Uterus (tissue), 4 donors: ENCODE measurements at places on chromosomes 2 and 18.

- no peak for DNase-seq
Observed at GRCh38 chr2:56127463-56128152, 56.2 kb upstream of the CCDC85A start.

- no peak for DNase-seq
Observed at GRCh38 chr2:44430342-44430741, 68.6 kb downstream of the CAMKMT start.

DNA sequence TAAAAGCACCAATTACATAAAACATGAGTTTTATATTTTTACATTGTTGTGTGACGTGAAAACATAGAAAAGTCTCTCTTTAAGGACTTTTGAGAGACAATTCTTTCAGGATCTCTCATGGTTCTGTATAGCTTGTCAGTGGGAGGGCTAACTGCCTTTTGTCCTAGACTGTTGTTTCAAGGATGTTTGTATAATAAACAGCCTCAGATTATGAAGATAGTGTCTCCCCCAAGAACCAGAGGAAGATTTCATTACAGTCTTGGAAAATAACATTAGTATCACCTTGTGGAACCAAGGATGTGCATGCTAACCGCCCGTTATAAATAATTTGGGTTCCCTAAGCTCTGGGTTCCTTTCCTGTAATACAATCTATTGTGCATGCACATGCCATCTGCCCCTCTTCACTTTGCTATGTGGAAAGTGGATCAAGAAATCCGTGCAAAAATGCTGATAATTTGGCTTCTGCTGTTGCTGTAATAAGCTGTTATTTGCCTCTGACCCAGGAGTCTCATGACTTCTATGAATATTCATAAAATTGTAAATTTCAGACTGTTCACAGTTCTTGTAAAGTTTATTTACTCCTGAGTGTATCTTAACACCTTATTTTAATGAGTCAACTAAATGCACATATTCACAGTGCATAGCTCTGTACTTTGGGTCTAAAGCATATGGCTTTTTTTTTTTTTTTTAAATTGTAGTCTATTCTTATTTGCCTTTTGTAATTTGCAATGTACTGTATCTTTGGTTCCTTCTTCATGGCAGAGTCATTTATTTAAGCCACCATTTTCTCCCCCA, 265.5 kb downstream of the PTH2R start:
- DNase-seq, result no peak

GRCh38 chr2:13193075-13193474, 476.3 kb downstream of the TRIB2 start:
- DNase-seq, result no peak

- no peak for DNase-seq
Observed at GRCh38 chr2:122055521-122055931, 300.1 kb downstream of the TSN start.

DNA sequence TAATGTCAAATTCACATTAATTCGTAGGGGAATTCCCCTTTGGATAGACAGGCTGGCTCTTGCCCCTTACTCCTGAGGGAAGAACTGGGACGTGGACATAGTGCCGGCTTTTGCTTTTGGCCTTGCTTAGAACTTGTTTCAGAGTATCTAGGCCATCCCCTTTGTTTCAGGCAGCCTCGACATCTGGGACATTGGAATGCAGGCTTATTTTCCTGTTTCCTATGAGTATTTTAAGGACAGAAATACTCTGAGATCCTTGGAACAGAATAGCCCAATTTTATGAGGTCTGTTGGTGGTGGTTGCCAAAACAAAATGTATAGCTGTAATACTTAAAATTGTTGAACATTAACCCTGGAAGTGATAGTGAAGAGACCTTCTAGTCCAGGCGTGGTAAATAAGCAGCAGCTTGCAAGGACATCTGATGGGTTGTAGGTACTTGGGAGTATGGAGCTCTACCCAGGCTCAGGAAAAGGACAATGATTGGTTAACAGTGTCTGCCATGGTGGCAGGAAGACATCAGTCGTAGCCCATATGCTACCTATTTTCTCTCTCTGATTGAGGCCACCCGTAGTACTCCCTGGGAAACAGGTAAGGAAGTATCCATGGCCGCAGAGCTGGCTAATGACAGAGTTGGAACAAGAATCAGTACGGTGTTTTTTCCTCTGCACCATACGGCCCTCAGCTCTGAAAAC, 112.4 kb downstream of the CDK15 start:
- no peak for DNase-seq

- no peak for DNase-seq
Observed at GRCh38 chr18:5196253-5197031, 615 bp downstream of the AKAIN1 start.

DNA sequence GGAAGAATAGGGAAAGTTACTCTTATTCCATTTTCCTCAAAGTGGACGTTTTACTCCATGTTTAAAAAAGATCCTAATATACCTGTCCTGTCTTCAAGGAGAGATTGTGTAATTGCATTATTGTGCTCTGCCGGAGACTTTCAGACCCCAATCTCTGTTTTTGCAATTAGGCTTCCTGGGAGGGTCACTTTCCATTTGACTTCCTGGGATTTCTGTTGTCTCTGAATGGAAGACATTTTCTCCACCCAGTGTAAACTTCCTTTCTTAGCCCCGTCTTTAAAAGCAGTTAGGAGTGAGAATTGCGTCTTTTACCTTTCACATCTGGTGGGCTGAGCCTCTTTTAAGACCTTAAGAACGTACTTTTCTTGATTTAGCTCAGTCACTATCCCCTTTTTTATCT, 63.0 kb downstream of the ZNF532 start:
- no peak for DNase-seq

GRCh38 chr2:69087211-69087911, 74.4 kb downstream of the ANTXR1 start:
- no peak for DNase-seq

DNA sequence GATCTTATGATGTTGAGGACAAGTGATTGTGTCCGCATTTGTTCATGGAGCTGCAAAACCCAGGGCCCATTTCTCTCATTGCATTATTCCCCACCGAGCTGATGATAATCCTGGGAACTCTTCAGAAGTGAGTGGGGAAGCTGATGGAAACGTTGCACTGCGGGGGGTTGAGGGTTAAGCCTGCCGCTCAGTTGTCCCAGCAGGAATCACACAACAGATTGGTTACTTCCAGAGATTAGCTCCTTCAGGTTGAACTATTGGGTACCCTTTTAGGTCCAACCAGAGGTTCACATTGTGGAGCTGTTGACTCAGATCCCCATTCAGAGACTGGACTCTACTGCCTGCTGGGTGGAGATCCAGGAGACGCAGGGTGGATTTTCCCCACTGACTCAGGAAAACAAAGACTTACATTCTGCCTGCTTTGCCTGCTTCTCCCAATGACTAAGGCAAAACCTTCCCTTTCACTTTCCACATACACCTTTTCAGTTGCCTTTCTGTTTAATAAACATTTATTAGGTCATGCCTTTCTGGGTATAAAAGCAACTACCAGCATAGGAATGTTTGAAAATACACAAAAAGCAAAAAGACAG, 286.4 kb downstream of the TXNL1 start:
- DNase-seq, result no peak

- DNase-seq, result no peak
Observed at GRCh38 chr18:60962625-60963024, 370.6 kb upstream of the CDH20 start.

GRCh38 chr2:9333591-9334171, 89.6 kb downstream of the ITGB1BP1 start:
- DNase-seq, result peak; percentile 66

GRCh38 chr2:85541753-85542457, 2.9 kb downstream of the MAT2A start:
- DNase-seq, result no peak

DNA sequence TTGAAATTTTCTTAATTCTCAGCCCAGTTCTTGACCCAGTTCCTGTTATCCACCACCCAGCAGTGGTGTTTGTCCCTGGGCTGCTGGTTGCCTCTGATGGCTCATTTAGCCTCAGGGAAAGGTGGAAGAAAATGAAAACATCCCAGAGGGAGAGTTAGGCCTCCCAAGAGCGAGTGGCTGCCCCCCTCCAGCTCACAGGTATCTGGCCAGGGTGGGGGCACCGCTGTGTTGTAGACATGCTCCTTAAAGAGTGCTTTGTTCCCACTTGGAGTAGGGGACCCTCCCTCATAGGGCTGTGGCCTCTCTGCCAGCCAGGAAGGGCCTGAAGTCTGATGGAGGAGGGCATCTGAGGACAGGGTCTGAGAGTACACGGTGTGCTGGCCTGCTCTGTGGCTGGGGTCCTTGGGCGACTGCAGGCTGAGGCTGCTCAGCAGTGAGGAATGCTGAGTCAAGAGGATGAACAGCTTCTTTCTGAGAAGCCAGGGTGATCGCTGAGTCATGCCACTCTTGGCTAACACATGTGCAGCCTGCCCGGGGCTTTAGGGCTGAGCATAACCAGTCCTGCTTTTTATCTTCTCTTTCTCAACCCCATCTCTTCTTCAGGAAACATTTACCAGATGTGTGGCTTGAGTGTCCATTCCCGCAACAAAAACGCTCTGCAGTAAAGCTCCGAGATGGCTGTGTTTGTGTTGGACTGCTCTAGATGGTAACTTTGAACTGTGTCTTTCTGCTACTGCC, 72.3 kb downstream of the IL1R2 start:
- peak; percentile 95 for DNase-seq

DNA sequence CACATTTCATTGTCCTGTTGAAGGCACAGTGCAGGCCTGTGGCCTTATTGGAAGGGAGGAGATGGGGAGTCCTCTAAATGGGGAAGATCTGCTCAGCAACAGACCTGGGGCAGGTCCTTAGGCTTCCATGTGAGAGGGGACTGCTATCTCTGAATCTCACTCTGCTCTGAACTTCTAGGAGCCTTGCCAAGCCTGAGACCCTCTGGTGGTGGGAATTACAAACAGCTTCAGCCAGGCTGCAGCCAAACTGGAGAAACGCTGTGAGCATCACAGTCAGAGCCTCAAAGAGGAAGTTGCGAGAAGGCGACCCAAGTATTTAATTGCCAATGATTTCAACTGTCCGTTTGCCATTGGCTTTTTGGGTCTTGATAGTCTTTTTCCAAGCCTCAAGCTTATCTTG, 66.8 kb upstream of the MC2R start:
- no peak for DNase-seq

DNA sequence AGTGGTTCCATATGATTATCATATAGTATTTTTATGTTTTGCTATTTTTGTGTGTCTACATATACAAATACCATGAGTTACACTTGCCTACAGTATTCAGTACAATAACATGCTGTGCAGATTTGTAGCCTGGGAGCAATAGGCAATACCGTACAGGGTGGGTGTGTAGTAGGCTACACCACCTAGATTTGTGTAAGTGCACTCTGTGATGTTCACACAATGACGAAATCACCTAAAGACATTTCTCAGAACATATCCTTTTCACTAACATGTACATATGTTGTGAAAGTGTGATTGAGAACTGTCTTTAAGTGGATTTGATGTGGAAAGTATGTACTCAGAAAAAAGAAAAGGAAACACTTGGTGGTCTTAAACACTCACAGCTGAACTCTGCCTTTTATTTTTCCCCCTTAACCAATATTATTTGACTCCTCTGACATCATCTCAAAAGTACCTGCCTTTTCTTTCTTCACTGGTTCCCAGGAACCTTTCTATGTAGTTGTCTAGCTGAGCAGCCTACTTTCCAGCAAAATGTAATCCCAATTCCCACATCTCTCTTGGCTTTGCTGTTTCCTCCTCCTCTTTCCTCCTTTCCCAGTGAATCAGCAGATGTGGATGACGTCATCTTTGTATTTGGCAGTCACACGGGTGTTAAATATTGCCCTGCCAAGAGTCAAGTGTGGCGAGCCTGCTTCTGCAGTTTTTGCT, 47.7 kb downstream of the OSBPL6 start:
- peak; percentile 62 for DNase-seq

DNA sequence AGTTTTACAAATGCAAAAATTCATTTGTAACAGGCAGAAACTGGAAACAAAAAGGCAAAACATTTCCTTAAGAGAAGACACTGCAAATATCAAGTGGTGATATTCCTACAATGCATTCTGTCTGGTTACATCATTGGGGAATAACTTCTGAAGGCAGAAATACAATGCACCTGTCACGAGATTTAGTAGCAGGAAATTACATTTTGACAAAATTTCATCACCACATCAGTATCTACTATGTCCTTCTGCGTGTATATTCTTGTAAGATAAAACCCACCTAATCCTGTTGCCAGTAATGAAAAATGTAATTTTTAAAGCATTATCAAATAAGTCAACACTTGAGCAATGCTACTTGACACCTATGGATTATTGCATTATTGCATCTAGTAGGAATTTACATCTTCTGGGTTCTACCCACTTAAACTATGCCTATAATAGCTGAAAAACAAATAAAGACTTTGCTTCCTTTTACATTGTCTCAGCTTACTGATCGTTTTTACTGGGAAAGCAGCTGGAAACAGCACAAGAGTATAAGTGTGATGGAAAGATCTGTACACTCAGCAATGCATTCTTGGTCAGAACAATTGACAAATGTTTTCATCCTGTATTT, 59.5 kb downstream of the IRS1 start:
- no peak for DNase-seq

GRCh38 chr18:62788111-62788510, 72.8 kb downstream of the PHLPP1 start:
- no peak for DNase-seq

- no peak for DNase-seq
Observed at GRCh38 chr2:37068686-37069085, 15.5 kb downstream of the HEATR5B start.

DNA sequence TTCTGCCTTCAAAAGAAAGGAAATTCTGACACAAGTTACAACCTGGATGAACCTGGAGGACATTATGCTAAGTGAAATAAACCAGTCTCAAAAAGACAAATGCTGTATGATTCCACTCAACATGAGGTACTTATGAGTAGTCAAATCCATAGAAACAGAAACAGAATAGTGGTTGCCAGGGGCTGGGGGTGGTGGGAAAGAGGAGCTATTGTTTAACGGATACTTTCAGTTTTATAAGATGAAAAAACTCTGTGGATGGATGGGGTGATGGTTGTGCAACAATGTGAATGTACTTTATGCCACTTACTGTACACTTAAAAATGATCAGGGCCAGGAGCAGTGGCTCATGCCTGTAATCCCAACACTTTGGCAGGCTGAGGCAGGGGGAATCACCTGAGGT, 15.4 kb downstream of the SLC35F5 start:
- no peak for DNase-seq

DNA sequence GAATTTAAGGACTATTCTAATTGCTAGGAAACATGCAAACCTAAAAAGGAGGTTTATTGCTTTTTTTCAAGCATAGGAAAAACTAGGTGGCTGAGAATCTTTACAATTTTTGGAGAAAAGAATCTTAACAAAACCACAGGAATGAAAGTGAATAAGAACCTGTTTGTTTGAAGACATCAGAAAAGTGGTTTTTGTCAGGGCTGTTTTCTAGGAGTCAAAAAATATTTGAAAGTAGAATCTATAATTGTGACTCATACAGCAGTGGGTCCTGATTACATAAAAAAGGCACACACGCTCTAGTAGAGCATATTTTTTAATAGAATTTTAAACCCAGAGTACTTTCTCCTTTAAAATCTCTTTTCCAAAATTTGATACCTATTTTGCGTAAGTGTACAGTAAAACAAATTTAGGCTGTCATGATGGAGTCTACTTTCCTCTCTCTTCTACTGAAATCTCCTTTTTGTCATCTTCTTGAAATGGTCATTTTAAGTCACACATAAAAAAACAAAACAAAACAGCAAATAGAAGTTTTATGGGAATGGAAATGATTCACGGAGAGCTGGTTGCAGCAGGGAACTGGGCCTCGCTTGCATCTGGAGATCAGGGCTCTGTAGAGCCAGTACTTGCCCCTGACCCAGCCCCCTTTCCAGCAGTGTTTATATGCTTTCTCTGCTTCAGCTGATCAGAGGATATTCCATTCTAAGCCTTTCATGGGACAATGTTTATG, 59.1 kb upstream of the PELI1 start:
- no peak for DNase-seq

- no peak for DNase-seq
Observed at GRCh38 chr2:41061356-41061755, 609.5 kb upstream of the SLC8A1 start.
